ENCODE measurements at places on chromosomes 2 and 18.

DNA sequence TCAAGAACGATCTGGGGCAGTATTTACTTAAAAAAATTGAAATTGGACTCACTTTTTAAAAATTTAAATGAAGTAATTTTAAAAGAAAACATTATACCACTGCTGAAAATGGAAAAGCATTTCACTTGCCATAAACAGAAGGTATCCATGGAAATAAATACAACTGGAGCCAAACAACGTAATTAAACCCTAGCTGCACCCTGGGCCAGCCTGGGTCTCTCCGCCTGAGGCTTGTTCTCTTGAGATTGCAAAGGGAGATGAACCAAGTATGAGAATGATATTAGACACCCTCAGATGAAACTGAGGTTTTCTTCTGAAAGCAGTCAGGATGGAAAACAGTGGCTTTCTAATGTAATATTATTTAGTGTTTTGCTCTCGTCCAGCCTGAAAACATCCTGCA is 264.4 kb downstream of the KCNE4 start:
- DNase-seq: no peak

DNA sequence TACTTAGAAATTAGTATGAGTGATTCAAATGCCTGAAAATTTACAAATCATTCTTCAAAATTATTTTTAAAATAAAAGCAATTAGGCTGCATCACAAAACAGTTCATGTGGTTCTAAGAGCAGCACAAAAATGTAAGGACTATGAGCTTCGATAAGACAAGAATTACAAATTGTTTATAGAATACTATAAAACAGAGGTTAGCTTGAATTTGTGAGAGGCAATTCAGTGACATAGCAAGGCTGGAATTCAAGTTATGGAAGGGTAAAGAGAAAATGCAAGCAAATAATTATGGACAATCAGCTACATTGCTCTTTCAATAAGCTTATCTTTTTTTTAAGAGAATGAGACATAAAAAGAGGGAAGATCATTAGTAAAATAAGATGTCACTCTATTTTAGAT is 7.1 kb upstream of the XIRP2 start:
- no peak for DNase-seq

- no peak for DNase-seq
Observed at GRCh38 chr2:177030451-177031105, 182.0 kb upstream of the HNRNPA3 start.

GRCh38 chr2:22501851-22502250 is 883.1 kb upstream of the KLHL29 start:
- no peak for DNase-seq

GRCh38 chr18:74773171-74773624 is 175.5 kb downstream of the ZNF407 start:
- no peak for DNase-seq

DNA sequence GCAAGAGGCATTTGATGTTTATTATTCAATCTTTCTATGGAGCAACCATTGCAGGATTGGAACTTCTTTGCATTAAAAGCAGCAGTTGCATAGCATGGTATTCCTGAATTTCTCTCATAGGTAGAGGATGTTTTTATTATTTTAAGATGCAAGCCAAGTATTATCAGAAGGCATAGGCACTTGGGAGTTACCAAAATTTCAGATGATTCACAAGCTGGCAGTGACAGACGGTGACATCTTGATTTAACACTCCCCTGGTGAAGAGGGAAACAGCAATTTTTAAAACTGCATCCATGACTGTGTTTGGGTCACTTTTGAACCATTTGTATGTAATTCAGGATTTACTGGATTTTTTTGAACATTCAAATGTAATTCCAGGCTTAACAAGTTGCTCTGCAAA is 654.3 kb downstream of the SLC4A3 start:
- no peak for DNase-seq

DNA sequence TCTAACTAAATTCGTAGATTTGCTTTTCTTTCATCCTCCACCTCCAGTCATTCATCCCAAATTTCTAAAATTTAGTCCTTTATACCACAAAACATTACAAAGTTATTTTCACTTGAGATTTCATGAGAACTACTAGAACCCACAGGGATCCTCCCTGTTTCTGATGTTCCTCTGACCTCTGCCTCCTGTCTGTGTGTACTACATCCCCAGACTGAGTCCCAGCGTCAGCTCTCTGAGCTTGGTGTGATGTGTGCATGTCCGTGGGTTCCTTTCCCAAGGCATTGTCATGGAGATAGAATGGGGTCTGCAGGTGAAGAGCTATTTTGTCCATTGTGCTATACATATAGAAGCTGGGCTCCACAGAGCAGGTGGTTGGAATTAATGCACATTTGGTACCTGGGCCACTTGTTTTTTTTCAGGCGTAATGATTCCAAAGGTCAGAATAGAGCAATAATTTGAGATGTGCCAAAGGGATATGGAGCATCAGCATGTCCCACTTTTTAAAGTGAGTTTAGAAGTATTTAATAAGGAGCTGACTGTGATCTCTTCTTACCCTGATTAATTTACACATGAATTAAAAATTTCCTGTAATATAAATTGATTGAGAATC is 151.2 kb upstream of the BOD1L2 start:
- DNase-seq: no peak

- no peak for DNase-seq
Observed at GRCh38 chr2:224171226-224171625, 132.1 kb upstream of the SERPINE2 start.

DNA sequence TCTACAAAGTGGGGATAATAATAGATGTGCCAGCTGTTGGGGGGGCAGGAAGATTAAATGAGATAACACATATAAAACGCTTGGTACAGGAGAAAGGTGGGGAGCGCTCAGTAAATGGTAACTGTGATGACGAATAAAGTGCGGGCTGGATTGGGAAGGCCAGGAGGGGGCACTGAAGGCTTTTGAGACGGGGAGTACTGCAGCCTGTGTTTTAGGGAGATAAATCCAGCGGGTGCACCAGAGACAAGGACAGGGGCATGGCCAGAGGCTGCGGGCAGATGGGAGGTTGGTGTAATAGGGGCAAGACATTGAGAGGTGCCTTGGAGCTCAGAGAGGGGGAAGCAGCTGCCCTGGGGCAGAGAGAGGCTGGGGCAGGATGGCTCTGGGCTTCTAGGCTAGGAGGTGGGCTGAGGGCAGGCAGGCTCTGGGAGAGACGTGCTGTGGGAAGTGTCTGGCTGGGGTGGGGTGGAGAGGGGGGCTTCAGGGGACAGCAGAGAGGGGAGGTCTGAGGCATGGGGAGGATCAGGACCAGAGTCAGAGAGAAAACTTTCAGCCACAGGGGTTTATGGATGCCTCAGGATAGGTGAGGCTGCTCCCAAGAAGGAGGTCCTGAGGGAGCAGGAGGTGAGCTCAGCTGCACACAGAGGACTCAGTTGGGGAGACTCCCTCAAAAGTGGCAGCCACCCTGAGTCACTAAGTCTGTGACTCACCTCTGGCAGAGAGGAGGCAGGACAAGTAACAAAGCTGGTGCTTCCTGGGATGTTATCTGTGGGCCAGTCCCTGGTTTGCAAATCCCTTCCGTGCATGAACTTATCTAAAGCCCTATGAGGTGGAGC is 18.8 kb downstream of the TEX44 start:
- DNase-seq: no peak

- DNase-seq: no peak
Observed at GRCh38 chr18:22932885-22933205, 283 bp upstream of the RBBP8 start.

- DNase-seq: no peak
Observed at GRCh38 chr2:44392338-44392943, 30.7 kb downstream of the CAMKMT start.

DNA sequence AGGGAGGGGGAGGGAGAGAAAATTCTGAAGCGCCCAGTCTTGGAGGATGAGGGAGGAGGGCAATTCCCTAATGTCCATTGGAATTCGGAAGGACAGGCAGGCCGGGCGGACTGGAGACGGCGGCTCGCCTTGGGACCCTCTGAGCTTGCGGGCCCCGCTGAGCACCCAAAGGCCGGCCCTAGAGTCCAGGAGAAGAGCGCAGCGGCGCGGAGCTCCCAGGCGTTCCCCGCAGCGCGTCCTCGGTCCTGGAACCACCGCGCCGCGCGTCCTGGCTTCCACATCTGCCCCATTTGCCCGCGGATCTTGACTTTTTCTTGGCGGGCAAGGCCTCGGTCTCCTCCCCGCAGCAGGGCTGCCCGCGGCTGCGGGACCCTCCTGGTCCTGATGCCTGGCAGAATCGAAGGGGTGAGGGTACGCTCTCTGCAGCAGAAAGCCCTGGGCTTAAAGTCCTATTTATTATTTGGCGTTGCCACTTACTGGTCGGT is 675 bp upstream of the MLPH start:
- peak; percentile 56 for DNase-seq
